ENCODE measurements at places on chromosomes 2 and 18.

GRCh38 chr2:97870396-97870843, 125.3 kb downstream of the TMEM131 start:
- no peak for DNase-seq

DNA sequence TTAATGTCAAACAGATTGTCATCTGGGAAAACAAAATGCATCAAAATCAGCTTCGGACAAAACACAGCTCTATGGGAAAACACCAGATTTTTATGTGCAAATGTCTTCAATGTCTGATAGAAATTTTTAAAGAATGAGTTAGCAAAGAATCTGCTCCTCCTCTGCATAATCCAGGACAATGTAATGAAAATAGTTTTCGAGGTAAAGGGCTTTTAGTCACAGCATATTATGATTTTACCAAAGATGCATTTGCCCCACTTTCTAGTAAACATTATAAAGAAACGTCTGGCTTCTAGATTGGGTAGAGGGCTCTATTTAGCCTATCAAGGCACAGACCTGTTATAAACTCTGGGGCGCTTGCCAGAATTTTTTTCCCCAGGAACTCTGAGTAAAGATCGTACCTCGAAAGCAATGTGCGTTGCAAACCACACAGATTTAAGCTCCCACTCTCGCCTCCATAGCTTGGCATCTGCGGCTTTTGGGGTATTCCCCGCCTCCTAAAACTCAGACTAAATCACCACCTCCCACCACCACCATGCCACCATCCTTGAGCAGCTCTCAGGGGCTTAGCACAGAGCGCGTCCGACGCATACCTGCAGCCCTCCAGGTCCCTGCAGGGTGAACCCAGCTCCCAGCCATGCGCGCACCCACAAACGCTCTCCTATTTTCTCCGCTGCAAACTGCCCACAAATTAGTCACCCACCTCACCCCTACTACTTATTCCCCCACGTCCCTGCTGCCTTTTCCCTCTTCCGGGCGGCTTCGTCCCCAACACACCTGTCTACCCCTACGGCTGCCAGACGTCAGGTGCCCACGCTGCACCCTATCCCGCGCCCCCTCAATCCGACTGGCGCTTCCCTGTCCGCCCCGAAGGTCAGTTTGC, 829 bp downstream of the ACVR1C start:
- no peak for DNase-seq

- no peak for DNase-seq
Measured at GRCh38 chr18:12074736-12075135, 18.9 kb upstream of the ANKRD62 start.

DNA sequence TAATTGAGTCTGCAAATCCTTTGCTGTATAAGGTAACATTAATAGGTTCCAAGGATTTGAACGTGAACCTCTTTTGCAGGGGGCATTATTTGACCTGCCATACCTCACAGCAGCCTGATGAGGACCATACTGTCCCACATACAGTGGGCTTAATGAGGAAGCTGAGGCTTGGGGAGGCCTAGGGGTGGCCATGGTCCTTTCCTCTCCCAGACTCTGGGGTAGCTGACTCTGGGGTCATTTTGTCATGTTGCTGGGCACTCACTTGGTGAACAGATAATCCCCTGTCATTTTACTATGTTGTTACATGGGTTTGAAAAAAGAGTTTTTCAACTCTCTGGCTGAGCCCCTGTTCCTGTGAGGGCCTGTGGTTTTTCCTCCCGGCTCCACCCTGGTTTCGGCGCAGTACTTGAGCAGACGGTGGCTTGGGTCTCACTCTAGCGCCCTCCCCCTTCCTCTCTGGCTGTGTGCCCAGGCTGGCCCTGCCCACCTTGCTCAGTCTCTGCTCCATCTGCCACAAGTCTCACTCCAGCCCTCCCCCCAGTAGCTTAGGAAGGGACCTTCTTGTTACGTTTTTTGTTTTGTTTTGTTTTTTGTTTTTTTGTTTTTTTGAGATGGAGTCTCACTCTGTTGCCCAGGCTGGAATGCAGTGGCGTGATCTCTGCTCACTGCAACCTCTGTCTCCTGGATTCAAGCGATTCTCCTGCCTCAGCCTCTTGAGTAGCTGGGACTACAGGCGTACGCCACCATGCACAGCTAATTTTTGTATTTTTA, 21.0 kb downstream of the INPP4A start:
- DNase-seq, result no peak

DNA sequence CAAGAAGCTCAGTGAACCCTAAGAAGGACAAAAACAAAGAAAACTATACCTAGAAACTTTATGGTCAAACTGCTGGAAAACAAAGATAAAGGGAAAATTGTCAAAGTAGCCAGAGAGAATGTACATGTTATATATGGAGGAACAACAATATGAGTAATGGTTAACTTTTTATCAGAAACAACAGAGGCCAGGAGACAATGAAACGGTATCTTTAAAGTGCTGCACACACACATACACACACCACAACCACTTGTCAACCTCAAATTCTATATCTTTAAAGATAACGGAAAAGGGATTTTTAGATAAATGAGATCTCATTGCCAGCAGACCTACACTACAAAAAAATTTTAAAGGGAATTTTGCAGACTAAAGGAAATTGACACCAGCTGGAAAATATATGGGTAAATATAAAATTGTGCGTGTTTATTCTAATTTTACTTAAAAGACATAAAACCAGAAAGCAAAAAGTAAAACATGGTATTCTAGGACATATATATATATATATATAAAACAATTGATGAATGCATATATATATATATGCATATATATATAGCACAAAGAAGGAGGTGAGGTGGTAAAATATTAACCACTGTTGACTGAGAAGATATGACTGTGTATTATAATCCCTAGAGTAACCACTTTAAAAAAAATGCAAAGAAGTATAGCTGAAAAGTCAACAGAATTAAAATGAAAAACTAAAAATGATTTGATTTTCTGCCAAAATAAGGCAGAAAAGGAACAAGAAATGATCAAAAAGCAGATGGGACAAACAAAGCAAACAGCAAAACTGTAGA, 172.0 kb downstream of the SRBD1 start:
- DNase-seq, result no peak

DNA sequence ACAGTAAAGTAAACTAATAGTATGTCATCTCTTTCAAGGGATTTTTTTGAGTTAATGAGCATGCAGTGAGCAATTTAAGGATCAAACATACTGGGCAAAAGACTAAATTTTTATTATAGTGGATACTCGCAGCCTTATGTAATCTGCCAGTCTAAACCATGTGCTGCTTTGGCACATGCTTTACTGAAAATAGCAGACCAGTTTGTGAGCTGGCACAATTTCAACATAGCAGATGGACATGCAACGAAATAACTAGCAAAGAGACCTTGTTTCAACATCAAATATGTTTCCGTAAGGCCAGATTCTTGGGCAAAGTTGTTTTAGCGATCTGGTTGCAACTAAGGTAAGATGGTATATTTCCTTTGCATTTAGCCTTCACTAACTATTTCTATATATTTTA, 807.3 kb downstream of the NR4A2 start:
- no peak for DNase-seq

DNA sequence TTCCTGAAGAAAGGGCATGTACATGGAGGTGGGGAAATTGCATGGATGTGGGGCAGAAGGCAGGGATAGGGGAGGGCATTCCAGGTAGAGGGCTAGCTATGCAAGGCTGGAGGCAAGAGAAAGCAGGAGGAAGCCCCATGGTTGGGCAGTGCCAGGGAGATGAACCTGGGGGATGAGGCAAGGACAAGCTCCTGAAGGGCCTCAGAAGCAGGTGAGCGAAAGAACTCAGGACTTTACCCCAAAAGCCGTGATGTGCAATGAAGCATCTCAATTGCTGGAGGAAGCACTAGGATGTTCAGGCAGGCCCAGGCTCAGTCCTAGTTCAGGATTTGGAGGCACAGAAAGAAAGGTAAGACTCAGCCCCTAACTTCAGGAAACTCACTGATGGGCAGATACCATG, 117.0 kb upstream of the EPAS1 start:
- no peak for DNase-seq

DNA sequence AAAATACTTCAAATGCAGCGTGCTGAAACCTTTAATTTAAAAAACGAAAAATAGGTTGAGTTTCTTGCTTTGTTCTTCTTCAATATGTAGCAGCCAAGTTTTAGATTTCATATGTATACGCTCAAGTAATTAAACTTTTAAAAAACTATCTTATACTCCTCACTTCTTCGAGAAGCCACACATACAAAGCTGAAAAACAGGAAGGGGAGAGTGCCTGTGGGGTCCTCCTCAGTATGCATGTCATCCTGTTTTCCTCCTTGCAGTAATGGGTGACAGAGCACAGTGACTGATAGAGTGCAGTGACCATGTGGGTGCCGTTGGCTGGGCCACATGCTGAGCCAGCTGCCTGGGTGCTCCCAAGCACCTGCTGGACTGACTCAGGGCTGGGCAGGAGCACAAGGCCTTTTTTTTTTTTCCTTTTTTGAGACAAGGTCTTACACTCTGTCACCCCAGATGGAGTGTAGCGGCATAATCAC, 33.3 kb downstream of the UXS1 start:
- DNase-seq, result no peak

DNA sequence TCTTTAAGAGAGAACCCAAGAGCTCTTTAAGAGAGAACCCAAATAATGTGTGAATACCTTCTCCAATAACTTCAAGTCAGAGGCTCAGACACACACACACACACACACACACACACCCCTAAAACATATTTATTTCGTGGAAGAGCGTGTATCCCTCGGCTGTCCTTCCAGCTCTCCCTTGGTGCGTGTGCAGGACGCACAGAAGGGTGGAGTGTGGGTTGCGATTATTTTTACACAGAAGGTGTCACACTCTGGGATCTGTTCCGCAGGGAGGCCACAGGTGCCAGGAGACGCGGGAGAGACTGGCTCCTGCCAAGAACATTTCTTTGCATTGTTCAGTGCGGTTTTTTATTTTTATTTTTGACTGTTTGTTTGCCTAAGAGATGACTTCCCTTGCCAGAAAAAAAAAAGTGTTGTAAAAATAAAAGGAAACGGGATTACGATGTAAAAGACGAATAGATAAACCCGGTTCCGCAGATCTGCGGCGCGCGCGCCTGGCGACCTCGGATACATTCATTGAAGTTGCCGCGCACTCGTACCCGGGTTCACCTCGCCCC, 47.3 kb upstream of the ATP6V1B1 start:
- no peak for DNase-seq

DNA sequence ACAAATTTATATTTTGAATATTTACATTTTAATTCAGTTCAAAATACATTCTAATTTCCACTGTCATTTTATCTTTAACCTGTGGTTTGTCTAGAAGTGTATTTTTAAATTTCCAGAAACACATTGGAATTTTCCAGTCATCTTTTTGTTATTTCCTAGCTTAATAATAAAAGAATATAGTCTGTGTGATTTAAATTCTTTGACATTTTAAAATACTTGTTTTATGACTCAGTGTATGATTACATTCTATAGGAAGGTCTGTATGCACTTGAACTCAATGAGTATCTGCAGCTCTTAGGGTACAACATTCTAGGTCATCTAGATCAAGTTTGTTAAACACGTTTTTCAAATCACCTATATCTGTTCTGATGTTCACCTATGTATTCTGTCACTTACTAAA, 88.3 kb upstream of the MBOAT2 start:
- no peak for DNase-seq

DNA sequence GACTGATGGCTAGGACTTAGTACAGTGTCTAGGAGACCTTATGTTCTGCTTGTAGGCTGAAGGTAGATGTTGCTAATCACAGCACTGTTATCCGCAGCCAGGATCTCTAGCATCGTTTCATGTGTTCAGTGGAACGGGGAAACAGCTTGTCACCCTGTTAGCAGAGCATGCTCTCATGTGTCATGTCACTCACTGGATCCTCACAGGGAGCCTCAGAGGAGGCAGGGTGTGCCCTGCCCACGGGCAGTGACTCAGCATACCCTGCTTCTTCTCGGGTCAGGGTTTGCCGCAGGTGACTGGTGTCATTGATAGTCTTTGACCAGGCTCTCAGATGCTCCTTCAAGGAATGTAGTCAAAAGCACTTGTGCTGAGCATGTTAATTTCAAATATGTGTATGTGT, 44.4 kb downstream of the RPIA start:
- no peak for DNase-seq

DNA sequence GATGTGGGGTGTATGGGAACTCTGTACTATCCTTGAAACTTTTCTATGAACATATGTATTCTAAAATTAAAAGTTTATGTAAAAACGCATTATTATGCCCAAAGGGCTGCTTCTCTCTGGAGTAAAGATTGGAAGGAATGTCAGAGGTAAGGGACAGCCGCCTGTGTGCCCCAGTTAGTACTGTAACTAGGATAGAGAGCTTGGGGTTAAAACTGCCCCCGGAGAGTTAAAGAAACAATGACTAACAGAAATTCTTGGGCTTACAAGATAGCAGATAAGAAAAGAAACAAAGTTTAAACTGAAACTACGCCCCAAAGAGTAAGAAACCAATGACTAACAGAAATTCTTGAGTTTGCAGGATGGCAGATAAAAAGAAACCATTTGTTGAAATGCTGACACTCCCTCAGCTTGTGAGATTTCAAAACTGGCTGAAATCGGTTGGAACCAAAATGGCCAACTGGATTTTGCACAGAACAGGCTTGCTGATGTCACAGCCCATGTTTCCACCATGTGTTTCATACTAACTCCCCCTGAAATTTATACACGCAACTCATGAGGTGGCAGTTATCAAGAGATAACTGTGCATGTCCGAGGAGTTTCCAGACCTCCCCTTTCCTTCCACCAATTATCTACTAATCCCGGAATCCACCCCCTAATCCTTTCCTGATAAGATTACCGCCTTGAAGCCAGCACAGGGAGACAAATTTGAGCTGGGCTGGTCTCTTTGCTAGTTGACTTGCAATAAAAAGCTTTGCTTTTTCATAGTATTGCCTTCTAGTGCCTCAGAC, 8.7 kb upstream of the TXNDC2 start:
- no peak for DNase-seq

DNA sequence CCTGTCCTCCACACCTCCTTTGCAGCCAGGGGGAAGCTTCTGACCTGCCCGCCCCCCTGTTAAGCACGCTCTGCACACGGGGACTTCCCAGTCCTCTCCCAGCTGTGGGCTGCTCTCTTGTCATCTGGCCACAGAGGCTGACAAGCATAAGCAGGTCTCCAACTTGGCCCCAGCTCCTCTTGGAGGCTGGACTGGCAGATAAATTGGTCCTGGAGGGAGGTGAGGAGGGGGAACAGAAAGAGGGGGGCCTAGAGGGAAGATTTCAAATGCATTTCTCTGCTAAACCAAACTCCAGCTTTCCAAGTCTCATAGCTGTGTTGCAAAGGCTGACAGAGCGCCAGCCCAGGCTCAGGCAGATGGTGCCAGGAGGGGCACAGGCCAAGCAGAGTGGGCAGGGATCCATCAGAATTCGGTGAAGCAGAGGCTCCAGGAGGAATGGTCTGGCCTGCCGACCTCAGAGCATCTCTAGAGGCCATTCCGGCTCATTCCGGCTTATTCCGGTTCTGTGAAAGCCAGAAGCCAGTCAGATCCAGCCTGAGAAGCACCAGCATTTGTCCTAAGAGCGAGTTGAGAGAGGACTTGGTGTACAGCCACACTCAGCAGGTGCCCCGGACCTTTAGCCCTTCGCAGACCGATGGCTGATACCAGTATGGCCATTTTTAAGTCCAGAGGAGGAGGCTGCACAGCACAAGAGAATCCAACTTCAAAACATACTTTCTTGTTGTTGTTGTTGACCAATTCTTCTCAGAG, 508.9 kb upstream of the MYT1L start:
- DNase-seq, result no peak

All from prostate gland (tissue), 2 donors.